ENCODE measurements at places on chromosomes 11 and 22.

GRCh38 chr11:32939046-32939445 is 46.4 kb downstream of the QSER1 start:
- no peak for DNase-seq

GRCh38 chr11:67260406-67260805 is 5.9 kb upstream of the GRK2 start:
- no peak for DNase-seq

DNA sequence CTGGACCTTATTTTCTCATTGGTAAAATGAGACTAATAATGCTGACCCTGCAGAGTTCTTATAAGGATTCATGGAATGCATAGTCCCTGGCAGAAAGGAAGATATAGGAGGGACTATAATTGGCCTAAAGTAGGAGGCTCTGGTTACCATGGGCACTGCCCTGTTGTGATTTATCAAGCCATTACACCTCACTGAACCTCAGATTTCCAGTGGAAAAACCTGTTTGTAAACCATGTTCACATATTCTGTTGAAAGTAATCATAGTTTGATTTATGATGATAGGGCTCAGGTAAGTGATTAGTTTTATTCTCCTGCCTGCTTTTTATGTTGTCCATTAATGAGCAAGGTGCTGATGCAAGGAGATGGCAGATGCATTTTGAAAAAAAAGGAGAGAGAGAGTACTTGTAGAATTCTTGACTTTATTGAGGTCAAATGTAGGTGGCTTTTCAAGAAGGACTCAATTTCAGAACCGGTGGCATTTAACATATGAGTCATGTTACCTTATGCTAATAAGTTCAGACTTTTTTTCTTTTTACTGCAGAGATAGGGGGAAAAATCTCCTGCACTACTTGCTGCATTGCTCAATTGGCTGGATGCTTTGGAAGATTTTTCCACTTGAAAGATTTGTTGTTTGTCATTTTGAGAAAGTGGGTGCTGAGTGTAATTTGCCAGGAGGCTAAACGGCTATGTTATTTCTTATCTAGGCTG is 14.6 kb downstream of the NF2 start:
- peak; percentile 45 for DNase-seq

DNA sequence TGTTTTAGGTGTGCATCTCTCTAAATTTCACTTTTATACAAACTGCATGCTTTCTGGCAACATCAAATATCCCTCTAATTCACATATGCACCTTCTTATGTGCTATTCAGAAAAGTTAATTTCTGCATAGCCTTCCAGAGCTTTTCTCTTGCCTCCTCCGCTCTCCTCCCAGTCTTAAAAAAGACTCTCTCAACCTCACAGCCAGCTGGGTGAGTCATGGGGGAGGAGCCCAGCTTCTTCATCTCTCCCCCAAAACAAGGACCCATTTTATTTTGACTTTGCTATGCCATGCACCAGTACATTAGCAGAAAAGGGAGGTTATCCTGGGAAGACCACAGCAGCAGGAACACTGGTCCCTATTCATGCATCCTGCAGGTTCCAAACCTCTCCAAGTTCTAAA is 234.4 kb downstream of the KCNA4 start:
- no peak for DNase-seq

- DNase-seq = no peak
These were observed 96.6 kb upstream of the POU2AF2 start for GRCh38 chr11:111148953-111149352.

- no peak for DNase-seq
These were observed 362.7 kb downstream of the CADM1 start for GRCh38 chr11:115141231-115142114.

DNA sequence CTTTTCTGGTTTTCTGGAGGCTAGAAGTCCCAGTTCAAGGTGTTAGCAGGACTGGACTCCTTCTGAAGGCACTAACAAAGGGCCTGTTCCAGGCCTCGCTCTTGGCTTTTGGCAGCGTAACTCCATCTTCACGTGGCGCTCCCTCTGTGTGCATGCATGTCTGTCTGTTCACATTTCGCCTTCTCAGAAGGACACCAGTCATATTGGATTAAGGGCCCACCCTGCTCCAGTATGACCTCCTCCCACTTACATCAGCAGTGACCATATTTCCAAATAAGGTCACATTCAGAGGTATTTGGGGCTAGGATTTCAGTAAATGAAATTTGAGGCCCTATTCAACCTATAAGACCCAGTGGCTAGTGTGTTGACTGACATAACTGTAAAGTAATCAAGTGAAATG is 20.0 kb downstream of the APLP2 start:
- DNase-seq = no peak

DNA sequence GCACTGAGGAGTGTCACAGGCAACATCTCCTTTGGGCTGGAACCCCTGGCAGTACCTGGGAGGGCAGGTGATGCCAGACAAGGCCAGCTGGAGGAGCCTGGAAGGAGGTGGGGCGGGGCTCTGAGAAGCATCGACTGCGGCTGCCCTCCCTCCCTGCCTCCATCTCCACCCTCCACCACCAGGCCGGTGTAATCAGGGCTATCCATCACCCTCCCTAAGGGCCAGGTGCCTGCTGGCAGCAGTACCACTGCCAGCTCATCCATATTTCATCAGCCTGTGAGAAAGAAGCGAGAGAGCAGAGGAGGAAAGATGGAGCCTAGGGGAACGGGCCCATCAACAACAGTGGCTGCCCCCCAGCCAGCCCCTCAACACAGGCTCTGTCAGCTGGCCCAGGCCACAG is 51.4 kb upstream of the RASD2 start:
- DNase-seq = no peak

DNA sequence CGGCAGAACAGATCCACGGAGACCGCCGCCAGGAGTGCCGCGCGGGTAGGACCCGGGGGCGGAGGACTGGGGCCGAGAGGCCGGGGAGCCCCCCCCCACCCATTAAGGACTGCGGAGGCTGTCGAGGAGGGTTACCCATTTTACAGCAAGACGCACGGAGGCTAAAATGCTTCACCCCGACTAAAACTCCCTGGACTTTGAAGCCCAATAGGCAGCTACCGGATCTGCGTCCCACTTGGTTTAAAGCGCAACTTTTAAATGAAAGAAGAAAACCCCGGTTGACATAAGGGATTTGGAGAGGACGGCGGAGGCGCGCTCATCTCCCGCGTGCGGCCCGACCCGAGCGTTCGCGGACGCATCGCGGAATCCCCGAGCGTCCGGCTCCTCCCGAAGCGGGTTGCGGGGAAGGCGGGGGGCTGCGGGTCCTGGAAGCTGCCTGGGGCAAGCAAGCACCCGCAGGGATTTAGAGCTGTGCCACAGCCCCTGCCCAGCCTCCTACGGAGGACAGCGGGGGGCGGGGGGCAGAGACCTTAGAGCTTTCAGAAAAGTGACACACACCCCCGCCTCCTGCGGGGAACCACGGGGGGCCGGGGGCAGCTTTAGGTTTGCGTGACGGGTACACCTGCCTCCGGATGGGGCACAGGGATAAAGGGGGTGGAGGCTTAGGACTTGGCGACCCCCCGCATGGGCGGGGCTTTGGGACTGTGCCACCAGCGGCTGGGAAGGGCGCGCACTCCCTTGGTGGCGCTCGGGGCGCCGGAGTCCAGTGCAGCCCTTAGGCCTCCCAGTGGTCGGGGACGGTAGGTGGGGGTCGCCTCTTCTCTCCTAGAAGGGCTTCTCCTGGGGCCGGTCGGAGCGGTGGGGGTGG is 760 bp upstream of the CELSR1 start:
- no peak for DNase-seq

DNA sequence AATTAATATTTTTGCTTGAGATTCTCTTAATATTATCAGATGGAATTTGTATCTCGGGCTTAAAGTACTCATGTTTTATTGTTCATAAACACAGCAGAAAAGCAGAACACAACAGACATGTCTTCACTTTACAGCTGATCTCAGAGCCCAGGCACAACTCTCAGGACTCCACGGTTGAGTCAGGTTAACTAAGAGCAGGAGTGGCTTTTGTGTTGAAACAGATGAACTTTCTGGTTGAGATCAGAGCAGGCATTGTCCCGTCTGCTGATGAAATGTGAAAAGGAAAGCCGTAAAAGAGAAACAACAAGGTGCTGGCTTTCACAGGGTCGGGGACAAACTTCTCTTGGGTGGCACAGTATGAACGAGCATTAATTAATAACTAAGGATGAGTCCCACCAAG is 49.0 kb downstream of the JHY start:
- no peak for DNase-seq

- DNase-seq = no peak
These were observed 11.9 kb upstream of the NXF1 start for GRCh38 chr11:62817129-62817528.

- no peak for DNase-seq
These were observed 25.8 kb downstream of the SAMM50 start for GRCh38 chr22:43980996-43981395.

DNA sequence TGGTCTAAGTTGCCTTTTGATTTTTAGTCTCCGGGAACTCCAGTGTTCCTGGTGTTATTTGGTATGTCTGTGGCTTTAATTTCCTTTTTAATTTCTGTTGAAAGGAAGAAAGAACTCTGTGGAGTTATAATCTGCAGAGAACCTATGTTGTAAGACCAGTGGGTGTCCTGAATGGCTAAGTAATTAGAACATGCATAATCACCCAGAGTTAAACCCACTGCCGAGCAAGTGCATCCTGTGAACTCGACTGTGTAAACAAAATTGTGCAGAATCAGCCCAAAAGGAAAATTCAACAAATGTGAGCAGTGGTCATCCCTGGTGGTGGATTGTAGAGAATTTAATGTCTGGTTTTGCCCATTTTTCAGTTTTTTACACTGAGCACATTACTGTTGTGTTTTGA is 162.5 kb downstream of the COMMD9 start:
- DNase-seq = no peak

DNA sequence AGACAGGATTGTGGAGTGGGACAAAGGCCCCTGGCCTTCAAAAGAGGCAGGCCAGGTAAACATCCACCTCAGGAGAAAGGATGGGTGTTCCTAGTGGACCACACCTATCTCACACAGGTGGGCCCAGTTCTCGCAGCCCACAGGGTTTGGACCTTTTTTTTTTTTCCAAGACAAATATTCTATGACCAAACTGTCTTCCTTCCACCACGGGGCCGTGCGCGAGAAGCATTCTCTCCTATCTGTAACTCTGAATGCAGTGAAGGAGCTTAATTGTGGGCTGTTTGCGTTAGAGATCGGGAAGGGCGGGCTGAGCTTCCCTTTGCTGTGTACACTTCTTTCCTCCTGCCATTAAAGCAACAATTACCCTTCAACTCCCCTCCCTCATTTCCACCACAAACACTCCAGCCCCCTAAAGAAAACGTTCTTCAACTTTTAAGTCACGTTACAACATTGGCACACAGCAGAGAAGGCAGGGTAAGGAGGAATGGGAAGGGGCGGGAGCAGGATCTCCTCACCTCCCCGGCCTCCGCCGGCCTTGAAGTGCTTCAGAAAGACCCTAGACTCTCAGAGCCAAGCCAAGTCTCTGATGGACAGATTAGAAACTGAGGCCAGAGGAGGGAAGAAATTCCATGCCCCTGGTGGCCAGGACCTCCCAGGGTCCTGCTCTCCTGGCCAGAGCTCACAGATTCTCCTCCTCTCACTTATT is 238.4 kb downstream of the BUD13 start:
- DNase-seq = no peak

DNA sequence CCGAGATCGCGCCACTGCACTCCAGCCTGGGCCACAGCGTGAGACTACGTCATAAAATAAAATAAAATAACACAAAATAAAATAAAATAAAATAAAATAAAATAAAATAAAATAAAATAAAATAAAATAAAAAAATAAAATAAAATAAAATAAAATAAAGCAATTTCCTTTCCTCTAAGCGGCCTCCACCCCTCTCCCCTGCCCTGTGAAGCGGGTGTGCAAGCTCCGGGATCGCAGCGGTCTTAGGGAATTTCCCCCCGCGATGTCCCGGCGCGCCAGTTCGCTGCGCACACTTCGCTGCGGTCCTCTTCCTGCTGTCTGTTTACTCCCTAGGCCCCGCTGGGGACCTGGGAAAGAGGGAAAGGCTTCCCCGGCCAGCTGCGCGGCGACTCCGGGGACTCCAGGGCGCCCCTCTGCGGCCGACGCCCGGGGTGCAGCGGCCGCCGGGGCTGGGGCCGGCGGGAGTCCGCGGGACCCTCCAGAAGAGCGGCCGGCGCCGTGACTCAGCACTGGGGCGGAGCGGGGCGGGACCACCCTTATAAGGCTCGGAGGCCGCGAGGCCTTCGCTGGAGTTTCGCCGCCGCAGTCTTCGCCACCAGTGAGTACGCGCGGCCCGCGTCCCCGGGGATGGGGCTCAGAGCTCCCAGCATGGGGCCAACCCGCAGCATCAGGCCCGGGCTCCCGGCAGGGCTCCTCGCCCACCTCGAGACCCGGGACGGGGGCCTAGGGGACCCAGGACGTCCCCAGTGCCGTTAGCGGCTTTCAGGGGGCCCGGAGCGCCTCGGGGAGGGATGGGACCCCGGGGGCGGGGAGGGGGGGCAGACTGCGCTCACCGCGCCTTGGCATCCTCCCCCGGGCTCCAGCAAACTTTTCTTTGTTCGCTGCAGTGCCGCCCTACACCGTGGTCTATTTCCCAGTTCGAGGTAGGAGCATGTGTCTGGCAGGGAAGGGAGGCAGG is at the start of gene GSTP1:
Gene GSTP1 (plus strand): TSS at position 566 of the 958 bp plus-strand sequence. CDS start 32 bp downstream, at position 598.
- peak; percentile 61 for DNase-seq

GRCh38 chr22:23093051-23093788 is 22.9 kb downstream of the GNAZ start:
- no peak for DNase-seq

DNA sequence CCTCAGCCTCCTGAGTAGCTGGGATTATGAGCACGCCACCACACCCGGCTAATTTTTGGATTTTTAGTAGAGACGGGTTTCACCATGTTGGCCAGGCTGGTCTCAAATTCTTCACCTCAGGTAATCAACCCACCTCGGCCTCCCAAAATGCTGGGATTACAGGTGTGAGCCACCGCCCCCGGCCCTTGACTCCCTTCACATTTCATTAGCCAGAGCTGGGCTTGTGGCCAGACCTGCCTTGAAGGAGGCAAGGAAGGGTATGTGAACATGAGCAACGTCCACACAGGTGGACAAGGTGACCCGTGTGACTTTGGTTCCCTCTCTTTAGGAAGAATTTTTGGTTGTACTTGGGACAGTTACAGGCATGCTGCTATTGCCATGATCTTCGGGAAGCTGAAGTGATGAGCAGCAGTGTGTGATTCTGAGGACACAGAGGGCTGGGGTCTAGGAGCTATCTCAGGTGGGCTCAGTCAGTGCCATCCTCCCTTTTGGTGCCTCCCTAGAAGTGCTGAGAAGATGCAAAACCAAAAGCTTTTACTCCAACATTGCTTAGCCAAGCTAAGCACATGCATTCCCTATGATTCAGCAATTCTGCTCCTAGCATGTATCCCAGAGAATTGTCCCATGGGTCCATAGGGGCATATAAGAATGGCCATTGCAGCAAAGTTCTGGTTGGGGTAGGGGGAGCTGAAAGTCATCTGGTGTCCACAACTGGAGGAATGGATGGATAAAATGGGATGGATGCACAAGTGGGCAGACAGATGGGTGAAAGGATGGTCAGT is 6.1 kb downstream of the AP5B1 start:
- DNase-seq = no peak

- no peak for DNase-seq
These were observed 62.6 kb downstream of the CWC15 start for GRCh38 chr11:94910779-94911178.
